ENCODE measurements at places on chromosomes 1 and 21. TPM values are rescaled to one million over a fixed set of nuclear protein-coding genes. Genes with fewer than 3 reads are reported as not detected.

HMGCL gene
- total RNA-seq = 21.6 TPM

- DNase-seq = no peak
Measured at GRCh38 chr1:176796583-176796982, 333.6 kb downstream of the PAPPA2 start.

CLDN14 gene
- total RNA-seq = not detected

DNA sequence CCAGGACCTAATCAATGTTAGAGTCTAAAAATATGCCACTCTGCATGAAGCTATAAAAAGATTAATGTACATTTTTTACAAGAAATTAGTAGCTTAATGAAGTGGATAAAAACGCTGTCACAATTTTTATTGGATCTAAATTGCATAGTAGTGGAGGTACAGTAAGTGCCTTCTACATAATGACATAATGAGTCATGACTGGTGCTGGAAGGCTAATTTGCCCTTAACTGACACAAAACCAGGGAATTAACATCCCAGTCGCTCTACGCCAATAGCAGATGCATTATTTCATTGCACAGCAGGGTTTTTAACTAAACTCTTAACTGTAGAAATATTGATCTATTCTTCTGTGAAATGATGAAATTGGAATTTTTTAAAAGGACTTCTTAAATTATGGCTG is 33.3 kb downstream of the RRAGC start:
- no peak for DNase-seq

- peak; percentile 3 for DNase-seq
Measured at GRCh38 chr21:46171585-46171984, 12.7 kb downstream of the SPATC1L start.

GRCh38 chr1:74481607-74482006 is 30.8 kb downstream of the LRRC53 start:
- DNase-seq = no peak

GRCh38 chr21:32424191-32424535 is 11.7 kb downstream of the EVA1C start:
- DNase-seq = no peak

OR2L5 gene
- total RNA-seq = not detected

- no peak for DNase-seq
Measured at GRCh38 chr21:46667741-46668380, 32.4 kb downstream of the PRMT2 start.

- no peak for DNase-seq
Measured at GRCh38 chr1:74430342-74430934, 82.0 kb downstream of the LRRC53 start.

Data from right cardiac atrium (tissue), 5 donors.